Regular cardiac myocyte (primary cell): ENCODE measurements at places on chromosomes 5 and 9. TPM values are rescaled to one million over a fixed set of nuclear protein-coding genes. Genes with fewer than 3 reads are reported as not detected.

GDA gene
- total RNA-seq = not detected in 2 replicates

CSF1R gene
- total RNA-seq = 0.56 and 0.58 TPM in 2 replicates

PTGS1 gene
- total RNA-seq = 47.2 and 71.3 TPM in 2 replicates

LCN1 gene
- under 0.01 TPM in 1 of 2 replicates, not detected in the other for total RNA-seq

CD274 gene
- total RNA-seq = 6.5 and 19.7 TPM in 2 replicates

TBCA gene
- 99.2 and 175 TPM in 2 replicates for total RNA-seq

GALNT12 gene
- total RNA-seq = 9.6 and 30.2 TPM in 2 replicates

MARCHF11 gene
- not detected in 2 replicates for total RNA-seq

PRDM9 gene
- not detected in 2 replicates for total RNA-seq

ADGRV1 gene
- 0.19 and 1.4 TPM in 2 replicates for total RNA-seq

BARHL1 gene
- total RNA-seq = not detected in 2 replicates

LECT2 gene
- not detected in 2 replicates for total RNA-seq

PCDHA10 gene
- total RNA-seq = 0.19 and 0.28 TPM in 2 replicates

PSMB7 gene
- total RNA-seq = 144 and 317 TPM in 2 replicates

C7 gene
- 0.96 and 24.8 TPM in 2 replicates for total RNA-seq

SHB gene
- total RNA-seq = 29.9 and 47.9 TPM in 2 replicates

PHYHD1 gene
- 5.0 and 5.9 TPM in 2 replicates for total RNA-seq

BAAT gene
- total RNA-seq = under 0.01 and 0.19 TPM in 2 replicates

PTGER4 gene
- total RNA-seq = 9.6 and 11.0 TPM in 2 replicates

S1PR3 gene
- total RNA-seq = 26.8 and 52.9 TPM in 2 replicates
